NCI-H2081 (cell line): ENCODE measurements at places on chromosomes 5 and 9.

- DNase-seq, result no peak
Measured at GRCh38 chr5:12335938-12336337, 431.7 kb upstream of the CTNND2 start.

- no peak for DNase-seq
Measured at GRCh38 chr5:144422018-144422727, 251.5 kb downstream of the KCTD16 start.

- DNase-seq, result no peak
Measured at GRCh38 chr5:165328846-165329245, 1823.4 kb downstream of the MAT2B start.

DNA sequence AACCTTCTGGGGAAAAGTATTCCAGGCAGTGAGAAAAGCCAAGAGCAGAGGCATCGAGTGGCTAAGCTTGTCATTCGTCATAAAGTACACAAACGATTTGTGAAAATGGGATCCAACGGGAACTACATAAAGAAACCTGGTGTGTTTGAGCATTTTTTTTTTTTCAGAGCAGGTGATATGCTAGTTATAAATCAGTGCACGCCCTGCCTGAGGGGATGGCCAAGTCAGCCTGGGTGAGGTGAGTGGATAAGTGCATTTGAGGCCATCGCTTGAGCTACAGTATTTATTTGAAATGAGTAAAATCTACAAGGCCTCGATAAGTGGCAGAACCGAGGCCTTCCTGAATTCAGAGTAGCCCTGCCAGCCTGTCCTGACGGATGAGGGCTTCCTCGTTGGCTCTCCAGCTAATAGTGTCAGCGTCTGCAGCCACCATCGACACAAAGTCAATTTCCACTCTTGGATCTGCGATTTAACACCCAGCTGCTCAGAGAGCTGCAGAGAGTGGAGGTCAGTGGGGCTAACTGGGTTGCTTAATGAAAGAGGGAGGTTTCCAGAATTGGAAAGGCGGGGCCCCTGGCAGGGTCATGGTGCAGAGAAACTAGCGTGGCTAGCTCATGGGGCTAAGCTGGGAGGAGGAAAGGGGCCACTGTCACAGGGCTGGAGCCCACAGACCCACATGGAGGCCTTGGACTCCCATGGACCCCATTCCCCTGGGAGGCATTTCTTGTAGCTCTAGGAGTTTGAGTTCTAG, 27.3 kb downstream of the PPARGC1B start:
- peak; percentile 85 for DNase-seq

- DNase-seq, result no peak
Measured at GRCh38 chr5:154791535-154791934, 36.4 kb downstream of the LARP1 start.

DNA sequence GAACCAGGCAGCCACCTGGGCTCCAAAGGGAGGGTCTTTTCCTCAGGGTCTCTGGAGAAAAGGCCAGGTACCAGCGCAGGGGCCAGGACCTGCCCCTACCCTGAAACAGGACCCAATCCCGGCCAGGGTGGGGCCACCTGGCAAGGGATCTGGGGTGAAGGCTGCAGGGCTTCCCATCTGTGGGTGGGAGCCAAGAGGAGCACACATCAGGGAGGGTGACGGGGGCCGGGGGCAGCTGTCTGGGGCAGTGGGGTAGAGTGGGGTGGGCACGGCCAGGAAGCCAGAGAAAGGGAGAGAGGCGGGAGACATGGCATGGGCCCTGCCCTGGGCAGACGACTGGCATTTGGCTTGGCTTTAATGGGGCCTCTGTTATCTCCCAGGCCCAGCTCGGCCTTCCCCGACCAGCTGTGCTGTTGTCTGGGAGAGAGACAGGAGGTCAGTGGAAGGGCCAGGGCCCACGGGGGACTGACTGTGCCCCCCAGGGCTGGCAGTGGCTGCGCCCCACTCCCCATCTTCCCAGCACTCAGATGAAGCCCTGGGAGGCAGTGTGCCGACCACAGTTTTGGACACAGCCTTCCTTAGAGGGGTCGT, 57.2 kb upstream of the RNF130 start:
- no peak for DNase-seq

DNA sequence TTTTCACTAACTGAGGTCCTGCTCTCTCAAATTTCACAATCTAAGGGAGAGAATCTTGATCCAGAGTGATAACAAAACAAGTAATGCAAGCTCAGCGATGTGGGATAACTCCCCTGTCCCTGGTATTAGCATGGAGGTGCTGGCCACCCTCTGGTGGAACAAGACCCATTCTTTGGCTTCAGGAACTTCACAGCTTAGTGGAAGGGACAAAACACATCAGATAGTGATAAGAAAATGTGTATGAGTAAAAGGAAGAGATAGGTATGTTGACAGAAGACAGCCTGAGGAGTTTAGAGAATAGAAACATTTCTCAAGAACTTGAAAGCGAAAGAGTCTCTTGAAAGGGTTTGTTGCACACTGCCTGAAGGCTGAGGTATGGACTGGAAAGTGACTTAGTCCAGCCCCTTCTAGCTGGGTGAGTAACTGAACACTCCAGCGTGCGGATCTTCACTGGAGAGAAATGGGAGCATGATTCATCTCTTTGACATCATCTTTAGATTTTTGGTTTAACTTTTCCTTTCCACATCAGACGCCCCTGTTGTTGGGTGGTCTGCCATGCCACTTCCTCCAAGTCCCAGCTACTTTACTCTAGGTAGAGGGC, 25.4 kb upstream of the ZSWIM6 start:
- DNase-seq, result no peak

DNA sequence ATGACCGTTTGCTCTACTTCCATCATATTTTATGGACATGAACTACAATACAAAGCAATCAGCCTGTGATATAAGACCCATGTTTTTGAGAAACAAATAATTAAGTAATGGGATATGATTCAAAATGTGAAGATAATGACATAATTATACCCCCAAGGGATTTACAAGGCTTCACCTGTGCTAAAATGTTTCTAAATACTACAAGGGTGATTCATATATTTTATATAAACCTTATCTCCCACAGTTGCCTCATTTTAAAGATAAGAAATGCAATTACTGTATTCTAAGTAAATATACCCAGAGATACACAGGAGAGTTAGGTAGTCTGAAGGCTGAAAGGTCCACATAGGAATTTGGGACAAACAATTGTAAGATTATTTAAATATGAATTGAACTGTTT, 662.0 kb upstream of the CHD1 start:
- DNase-seq, result no peak

- peak; percentile 66 for DNase-seq
Measured at GRCh38 chr9:27348785-27349697, 52.1 kb upstream of the EQTN start.

- no peak for DNase-seq
Measured at GRCh38 chr9:116687754-116688135, 640 bp downstream of the TRIM32 start.

GRCh38 chr5:35197351-35197750, 32.9 kb downstream of the PRLR start:
- DNase-seq, result no peak

- peak; percentile 82 for DNase-seq
Measured at GRCh38 chr9:95313010-95313498, 4.5 kb downstream of the FANCC start.

- DNase-seq, result no peak
Measured at GRCh38 chr9:74255489-74255984, 241.6 kb upstream of the RORB start.

- DNase-seq, result no peak
Measured at GRCh38 chr9:109171926-109172325, 4.9 kb upstream of the FRRS1L start.
